DMS79 treated with DMSO at 0.1 percent for 48 hours (cell line): ENCODE measurements at places on chromosomes 4 and X.

DNA sequence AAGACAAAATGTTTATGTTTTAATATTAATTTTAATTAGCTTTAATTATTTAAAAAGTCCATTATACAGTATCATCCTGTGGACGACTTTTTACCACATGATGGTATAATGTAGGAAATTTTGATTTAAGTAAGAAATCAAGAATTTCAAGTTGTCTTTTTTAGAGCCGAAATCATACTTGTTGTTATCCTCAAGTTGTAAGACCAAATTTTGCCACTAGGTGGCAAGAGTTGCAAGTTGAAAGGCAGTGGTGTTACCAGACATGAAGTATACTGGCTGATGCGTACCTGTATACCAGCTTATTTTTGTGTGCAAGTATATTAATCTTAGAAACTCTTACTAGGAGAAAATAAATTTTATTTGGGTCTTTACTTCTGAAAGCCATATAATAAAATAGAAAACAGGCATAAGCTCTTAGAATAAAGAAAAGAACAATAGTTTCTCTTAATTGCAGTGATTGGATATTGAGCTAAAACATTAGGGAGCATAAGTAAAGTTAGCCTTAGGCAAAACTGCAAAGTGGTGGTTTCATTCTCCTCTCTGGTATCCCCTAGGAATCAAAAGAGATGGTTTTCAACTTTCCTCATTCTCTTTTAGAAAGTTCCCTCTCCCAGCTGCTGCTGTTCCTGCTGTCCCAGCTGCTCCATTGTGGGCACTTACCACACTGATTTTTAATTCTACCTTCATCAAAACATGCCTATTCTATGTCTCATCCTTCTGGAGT lies 118.0 kb upstream of the WDFY3 start:
- DNase-seq = peak; percentile 26

- no peak for DNase-seq
Measured at GRCh38 chr4:26120098-26120825, 200.6 kb upstream of the RBPJ start.

DNA sequence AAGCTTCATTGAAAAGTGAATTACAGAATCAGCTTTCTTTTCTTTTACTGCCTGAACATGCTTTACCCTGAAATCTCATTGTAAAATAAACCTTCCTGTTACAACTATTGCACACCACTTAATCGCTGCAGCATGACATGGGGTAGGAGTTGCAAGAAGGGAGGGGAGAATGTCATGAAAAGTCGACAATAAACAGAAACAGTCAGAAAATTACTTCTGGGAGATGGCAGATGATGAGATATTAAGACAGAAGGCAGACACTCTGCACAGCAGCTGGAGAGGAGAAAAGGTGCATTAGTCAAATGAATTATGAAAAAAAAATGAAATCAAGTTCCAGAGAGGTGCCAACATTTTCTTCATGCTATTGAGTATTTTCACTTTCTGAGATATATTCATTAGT lies 287.7 kb downstream of the PCDH7 start:
- no peak for DNase-seq

DNA sequence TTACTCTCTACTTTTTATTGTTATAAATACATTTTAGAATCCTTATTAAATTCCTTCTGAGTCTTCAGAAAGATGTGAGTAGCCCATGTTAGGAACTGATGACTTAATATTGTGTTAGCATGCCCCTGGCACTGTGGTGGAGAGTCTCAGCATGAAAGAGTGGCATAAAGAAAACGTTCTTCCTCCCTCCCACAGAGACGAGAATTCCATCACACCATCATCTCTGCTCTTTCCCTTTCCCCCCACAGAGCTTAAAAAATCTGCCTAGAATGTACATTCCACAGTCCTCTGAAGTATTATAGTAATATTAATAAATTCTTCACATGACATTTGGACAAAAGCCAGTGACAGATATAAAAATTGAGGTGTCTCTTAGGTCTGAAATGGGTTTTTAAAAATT lies 117.8 kb upstream of the DKK2 start:
- no peak for DNase-seq

DNA sequence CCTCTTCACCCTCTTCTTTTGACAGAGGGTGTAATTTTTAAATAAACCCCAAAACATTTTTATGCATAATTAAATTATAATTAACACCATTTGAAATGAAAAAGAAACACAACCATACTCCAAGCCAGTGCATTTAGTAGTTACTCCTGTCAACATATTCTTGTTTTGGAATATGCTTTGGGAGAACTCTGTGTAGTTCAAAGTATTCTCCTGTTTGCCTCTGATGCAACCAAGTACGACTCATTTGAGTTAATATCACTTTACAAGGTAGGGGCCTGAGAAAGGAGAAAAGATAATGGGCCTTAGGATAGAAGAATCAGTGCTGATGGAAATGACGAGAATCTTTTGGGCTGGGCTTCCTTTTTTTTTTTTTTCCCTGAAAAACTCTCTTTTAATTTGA lies 2.7 kb downstream of the PTPN13 start:
- DNase-seq = no peak

DNA sequence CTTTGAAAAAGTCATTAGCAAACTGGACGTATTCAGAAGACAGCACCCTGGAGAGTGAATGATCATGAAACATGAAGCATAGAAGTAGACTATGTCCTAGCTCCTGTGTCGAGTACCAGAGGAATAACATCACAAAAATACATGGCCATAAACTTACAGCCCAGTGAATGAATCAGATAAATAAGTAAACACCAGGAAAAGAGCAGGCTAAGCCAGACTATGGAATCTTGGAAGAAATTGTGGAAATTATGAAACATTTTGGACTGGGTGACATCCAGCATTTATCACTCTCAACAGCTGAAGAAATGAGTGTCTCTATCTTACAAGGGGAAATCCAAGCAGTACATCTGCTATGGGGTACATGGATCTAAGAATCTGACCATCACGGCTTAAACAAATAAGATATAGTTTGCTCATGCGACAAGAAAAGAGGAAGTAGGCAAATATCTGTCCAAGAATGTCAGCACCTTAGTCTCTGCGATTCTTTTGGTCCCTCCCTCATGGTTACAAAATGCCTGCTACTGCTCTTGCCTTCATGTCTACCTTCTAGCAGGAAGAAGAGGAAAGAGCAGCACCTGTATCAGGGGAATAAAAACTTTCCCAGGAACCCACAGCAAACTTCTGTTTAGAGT lies 481.5 kb downstream of the BCOR start:
- no peak for DNase-seq

DNA sequence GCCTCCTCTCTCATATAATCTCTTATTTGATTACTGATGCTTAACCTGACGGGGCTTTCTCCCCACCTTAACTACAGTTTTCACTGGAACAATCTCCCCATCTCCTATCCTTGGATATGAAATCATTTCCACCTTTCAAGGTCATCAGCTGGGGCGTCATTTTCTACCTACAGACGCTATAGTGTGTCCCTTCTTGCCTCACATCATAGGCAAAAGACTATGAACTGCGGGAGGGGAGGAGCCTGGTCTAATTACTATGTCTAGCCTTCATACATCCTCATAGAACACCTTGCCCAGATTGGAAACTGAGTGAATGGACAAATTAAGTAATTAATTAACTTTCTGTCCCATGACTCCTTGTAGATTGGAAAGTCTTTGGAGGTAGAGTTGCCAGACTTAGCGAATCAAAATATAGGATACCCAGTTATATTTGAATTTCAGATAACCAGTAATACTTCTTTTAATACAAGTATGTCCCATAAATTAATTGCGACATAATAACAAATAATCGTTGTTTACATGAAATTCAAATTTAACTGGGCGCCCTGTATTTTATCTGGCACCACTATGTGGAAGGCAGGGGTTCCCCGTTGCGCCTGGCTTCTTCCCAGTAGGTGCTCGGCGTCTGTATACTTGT lies 752 bp upstream of the ATP6AP2 start:
- no peak for DNase-seq

DNA sequence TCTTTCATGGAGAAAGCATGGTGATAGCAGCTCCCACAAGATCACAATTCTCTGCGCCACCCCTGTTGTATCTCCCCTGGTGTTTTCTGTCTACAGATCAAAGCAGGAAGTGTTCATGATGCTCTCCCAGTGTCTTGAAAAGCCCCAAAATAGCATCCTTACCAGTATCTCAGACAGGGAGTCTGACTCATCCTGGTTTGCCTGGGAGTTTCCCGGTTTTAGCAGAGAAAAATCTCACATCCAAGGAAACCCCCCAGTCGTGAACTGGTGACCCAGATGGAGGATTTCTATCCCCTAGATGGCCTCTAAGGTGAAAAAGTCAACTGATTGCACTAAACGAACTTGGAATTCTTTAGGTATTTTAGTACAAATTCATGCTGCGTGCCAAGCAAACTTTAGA lies 64.3 kb upstream of the NR0B1 start:
- no peak for DNase-seq

- no peak for DNase-seq
Measured at GRCh38 chrX:11427453-11428071, 134.3 kb downstream of the AMELX start.

GRCh38 chrX:2566055-2566454 lies 65.3 kb upstream of the DHRSX start:
- DNase-seq = no peak

GRCh38 chrX:53249408-53250042 lies 24.5 kb upstream of the KDM5C start:
- no peak for DNase-seq

- DNase-seq = no peak
Measured at GRCh38 chr4:70749313-70749712, 27.5 kb downstream of the RUFY3 start.

DNA sequence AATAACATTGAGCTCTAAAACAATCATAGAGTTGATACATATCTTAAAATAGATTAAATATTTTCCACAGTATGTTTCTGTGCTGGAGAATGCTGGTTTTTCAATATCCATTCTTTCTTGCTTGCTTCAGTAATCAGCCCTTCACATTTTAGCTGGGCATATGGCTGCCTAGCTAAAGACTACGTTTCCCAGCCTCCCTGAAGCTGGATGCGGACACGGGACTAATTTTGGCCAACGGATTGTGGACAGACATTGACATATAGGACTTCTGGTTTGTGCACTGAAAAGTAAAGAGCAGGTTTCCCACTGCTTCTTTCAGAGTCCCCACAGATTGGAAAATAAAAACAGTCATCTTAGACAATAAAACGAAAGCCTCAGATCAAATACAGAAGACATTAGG lies 97.3 kb downstream of the COL25A1 start:
- DNase-seq = no peak

- DNase-seq = no peak
Measured at GRCh38 chr4:153486281-153487151, 20.4 kb downstream of the TMEM131L start.

GRCh38 chrX:55201930-55202579 lies 18.1 kb upstream of the PAGE5 start:
- DNase-seq = no peak

GRCh38 chr4:71680706-71681105 lies 103.2 kb downstream of the GC start:
- DNase-seq = no peak

GRCh38 chrX:72029483-72030411 lies 102.0 kb downstream of the RTL5 start:
- DNase-seq = peak; percentile 8

- DNase-seq = no peak
Measured at GRCh38 chr4:26130173-26130572, 190.6 kb upstream of the RBPJ start.

- no peak for DNase-seq
Measured at GRCh38 chr4:31784558-31784957, 1064.4 kb downstream of the PCDH7 start.
